ENCODE measurements at places on chromosomes 7 and 10.
A peak's percentile ranks its signal among the peaks of the same experiment; 100 is the strongest.

DNA sequence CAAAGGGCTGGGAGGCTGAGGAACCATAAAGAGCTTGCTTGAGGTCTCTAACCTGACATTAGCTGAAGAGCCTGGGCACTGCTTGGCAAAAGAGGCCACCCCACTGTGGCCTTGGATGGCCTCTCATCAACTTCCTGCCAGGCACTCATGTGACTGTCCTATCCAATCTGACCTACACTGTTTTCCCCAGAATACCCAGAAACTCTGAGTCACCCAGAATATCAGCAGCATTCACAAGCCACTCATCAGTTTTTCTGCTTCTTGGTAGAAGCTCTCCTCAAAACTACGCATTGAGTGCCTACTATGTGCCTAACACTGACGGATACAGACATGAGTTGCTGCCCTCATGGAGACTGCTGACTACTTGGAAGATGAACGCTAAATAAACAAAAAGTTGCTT is 4.1 kb upstream of the NT5C2 start:
- DNase-seq = peak; percentile 26

- no peak for DNase-seq
These were observed 692.5 kb downstream of the INHBA start for GRCh38 chr7:41010418-41010817.

- no peak for DNase-seq
These were observed 101.7 kb downstream of the PLXDC2 start for GRCh38 chr10:19917751-19918478.

- no peak for DNase-seq
These were observed 528.5 kb upstream of the MGMT start for GRCh38 chr10:128938558-128938957.

DNA sequence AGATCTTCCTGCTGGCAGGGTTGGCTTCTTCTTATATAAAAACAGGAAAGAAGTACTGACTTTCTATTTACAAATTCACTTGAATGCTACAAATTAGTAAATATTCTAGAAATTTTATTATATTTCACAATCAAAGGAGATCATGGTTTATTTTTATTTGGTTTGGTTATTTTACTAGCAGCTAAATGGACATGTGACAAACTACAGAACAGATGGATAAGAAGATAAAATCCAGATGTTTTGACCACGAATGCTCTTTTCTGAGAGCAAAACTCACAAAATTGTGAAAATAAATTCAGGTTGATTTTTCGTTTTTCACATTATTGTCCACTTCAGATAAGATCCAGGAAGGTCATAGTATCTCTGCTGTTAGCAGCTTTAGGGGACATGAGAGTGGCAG is 55.4 kb downstream of the CACNA2D1 start:
- DNase-seq = no peak

DNA sequence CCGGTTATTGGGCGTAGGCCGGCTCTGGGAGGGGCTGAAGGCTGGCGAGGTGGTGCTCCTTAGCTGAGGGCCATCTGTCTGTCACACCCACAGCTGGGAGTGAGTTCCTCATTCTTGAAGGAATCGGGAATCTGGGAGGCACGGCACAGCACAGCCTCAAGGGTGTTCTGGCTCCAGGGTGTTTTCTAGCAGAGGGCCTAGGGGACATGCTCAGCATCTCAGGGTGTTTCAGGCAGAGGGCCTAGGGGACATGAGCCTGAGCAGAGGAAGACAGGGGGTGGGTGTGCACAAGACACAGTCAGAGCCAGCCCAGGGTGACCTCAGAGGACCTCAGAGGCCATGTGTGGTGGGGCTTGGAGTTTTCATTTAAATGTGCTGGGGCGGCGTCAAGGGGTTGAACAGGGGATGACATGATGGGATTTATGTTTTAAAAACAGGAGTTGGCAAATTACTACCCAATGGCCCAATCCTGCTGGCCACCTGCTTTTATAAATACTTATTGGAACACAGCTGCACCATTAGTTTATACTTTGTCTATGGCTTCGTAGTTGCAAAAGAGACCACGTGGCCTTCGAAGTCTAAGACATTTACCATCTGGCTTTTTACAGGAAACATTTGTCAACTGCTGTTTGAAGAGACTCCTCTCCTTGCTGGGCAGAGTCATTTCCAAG is 121.6 kb downstream of the PRKAG2 start:
- peak; percentile 49 for DNase-seq

DNA sequence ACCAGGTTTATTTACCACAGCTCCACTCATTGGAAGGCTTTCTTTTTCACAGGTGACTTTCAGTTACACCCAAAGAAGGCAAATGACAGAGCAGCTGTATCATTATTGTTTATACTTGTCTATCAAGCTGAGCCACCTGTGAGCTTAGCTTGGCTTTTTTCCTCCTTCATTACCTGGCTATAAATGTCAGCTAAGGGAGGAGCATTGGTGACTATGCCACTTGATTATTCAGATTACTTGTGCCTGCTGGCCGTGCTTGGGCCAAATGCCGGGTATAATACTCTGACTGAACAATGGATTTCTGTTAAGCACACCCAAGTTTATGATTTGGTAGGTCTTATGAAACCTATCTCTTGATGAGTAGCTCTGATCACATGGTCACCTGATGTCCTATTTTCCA is 9.9 kb upstream of the GNAT3 start:
- DNase-seq = no peak

Data from colonic mucosa (tissue), 4 donors.